SK-N-SH (cell line): ENCODE measurements at places on chromosomes 6 and 20. TPM values are rescaled to one million over a fixed set of nuclear protein-coding genes. Genes with fewer than 3 reads are reported as not detected.

Gene GJA10
- not detected in 2 replicates for polyA plus RNA-seq

Gene PPP1R18
- polyA plus RNA-seq: 57.3 and 73.2 TPM in 2 replicates

Gene OR2H2
- not detected in 2 replicates for polyA plus RNA-seq

Gene SCGN
- not detected in 2 replicates for polyA plus RNA-seq

Gene PI16
- polyA plus RNA-seq: 0.02 TPM in 1 of 2 replicates, not detected in the other

Gene DEFB128
- polyA plus RNA-seq: not detected in 2 replicates

Gene POPDC3
- 19.0 and 21.3 TPM in 2 replicates for polyA plus RNA-seq

Gene UNC5CL
- 0.10 TPM in 2 replicates for polyA plus RNA-seq

Gene CCN5
- 0.05 TPM in 2 replicates for polyA plus RNA-seq

Gene PRICKLE4
- 3.9 and 5.0 TPM in 2 replicates for polyA plus RNA-seq

Gene DDX43
- not detected in 2 replicates for polyA plus RNA-seq

Gene MATN4
- polyA plus RNA-seq: 0.13 and 0.16 TPM in 2 replicates

Gene LAMA5
- 16.1 and 27.2 TPM in 2 replicates for polyA plus RNA-seq

Gene SEMG1
- not detected in 2 replicates for polyA plus RNA-seq

Gene TMEM200A
- 32.6 and 36.0 TPM in 2 replicates for polyA plus RNA-seq

Gene GSTA2
- not detected in 2 replicates for polyA plus RNA-seq

Gene RING1
- polyA plus RNA-seq: 55.1 and 61.3 TPM in 2 replicates

Gene GABRR1
- not detected in 2 replicates for polyA plus RNA-seq

Gene ZNF165
- polyA plus RNA-seq: 0.21 and 0.25 TPM in 2 replicates

Gene MED20
- polyA plus RNA-seq: 25.1 and 29.6 TPM in 2 replicates

Gene ACTL10
- 0.19 and 0.25 TPM in 2 replicates for polyA plus RNA-seq

Gene ZC2HC1B
- not detected in 2 replicates for polyA plus RNA-seq

Gene HLA-DPA1
- polyA plus RNA-seq: 1.6 and 1.9 TPM in 2 replicates

Gene GINS1
- polyA plus RNA-seq: 5.1 and 5.8 TPM in 2 replicates

Gene ADGRG6
- 61.5 and 91.8 TPM in 2 replicates for polyA plus RNA-seq

Gene LY6G6F
- not detected in 2 replicates for polyA plus RNA-seq

Gene VGLL2
- 0.02 TPM in 1 of 2 replicates, not detected in the other for polyA plus RNA-seq

Gene BANF2
- not detected in 2 replicates for polyA plus RNA-seq

Gene KCNK17
- polyA plus RNA-seq: not detected in 2 replicates

Gene TRIM10
- not detected in 2 replicates for polyA plus RNA-seq

Gene DHX16
- polyA plus RNA-seq: 59.8 and 63.3 TPM in 2 replicates

Gene PROKR2
- 0.13 and 0.44 TPM in 2 replicates for polyA plus RNA-seq

Gene CTCFL
- polyA plus RNA-seq: not detected in 2 replicates

Gene SMOC2
- not detected in 2 replicates for polyA plus RNA-seq

Gene DDO
- 0.79 and 1.3 TPM in 2 replicates for polyA plus RNA-seq

Gene F13A1
- polyA plus RNA-seq: not detected in 2 replicates

Gene MCCD1
- polyA plus RNA-seq: not detected in 2 replicates

Gene ENPP1
- not detected in 2 replicates for polyA plus RNA-seq

Gene MEA1
- 160 and 171 TPM in 2 replicates for polyA plus RNA-seq

Gene PKIB
- 0.30 and 0.32 TPM in 2 replicates for polyA plus RNA-seq

Gene MYLK2
- 0.21 and 0.31 TPM in 2 replicates for polyA plus RNA-seq

Gene CTAGE9
- polyA plus RNA-seq: not detected in 2 replicates

Gene KIAA0408
- 4.0 and 5.9 TPM in 2 replicates for polyA plus RNA-seq

Gene BTN1A1
- polyA plus RNA-seq: not detected in 2 replicates

Gene MYBL2
- polyA plus RNA-seq: 7.3 and 9.7 TPM in 2 replicates
